ENCODE measurements at places on chromosomes 1 and 21.
A peak's percentile ranks its signal among the peaks of the same experiment; 100 is the strongest.

DNA sequence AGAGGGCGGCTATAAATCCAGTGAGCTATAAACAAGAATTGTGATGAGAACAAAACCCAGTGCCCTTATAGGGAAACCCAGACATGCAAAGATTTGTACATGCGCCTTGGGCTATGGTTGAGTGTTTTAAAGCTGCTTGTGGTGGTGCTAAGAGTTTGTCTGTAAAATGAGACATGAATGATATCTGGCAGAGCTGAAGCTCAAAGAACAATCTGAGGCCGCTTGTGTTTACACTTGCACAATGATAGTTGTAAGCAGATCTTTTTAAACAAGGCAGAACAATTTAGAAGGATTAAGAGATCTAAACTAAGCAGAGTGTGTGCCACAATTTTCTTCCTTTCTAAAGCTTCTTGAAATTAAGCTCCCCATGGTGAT is 80.4 kb upstream of the ADAMTS5 start:
- no peak for DNase-seq

DNA sequence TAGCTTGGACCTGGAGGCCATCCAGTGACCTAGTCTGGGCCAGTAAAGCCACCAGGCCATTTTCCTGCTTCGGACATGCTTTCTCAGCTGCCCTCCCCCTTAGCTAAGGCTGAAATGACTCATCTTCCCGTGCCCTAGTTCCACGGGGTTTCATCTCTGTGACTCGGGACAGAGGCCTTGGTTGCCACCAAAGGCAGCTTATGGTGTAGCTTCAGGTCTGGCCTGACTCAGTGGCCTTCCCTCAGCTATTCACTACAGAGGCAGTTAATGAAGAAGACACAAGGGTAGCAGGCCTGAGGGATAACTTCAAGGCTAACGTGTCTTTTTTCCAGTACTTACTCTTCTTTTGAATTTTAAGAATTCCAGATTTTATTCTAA is 82.4 kb downstream of the PBX1 start:
- no peak for DNase-seq

DNA sequence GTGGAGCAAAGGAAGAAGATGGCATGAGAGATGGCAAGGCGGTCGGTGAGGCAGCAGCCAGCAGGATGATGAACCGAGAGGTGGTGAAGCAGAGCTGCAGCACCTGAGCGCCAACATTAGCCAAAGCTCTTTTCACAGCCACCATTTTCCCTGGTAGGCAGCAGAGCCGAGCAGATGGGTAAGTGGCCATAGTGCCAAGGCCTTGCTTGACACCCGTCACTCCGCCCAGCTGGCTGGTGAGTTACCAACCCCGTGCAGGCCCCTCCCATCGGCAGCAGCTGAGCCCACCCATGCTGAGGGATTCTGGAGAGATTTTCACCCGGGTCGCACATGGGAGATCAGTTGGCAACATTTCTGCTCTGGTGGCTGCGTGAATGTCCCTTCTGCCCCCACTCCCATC is 647.7 kb downstream of the PTPRU start:
- DNase-seq = no peak

GRCh38 chr21:42708107-42708506 is 54.7 kb downstream of the PDE9A start:
- DNase-seq = no peak

DNA sequence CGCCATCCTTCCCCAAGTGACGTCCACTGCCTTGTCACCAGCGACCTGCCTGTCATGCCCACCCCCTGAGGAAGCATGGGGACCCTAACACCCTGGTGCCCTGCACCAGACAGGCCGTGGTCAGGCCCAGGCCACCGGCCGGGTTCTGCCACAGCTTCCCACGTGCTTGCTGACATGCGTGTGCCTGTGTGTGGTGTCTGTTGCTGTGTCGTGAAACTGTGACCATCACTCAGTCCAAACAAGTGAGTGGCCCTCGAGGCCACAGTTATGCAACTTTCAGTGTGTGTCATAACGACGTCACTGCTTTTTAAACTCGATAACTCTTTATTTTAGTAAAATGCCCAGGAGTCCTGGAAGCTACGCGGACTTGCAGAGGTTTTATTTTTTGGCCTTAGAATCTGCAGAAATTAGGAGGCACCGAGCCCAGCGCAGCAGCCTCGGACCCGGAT is 8.5 kb upstream of the CTRC start:
- peak; percentile 23 for DNase-seq

GRCh38 chr1:25640646-25641328 is 24.2 kb downstream of the MAN1C1 start:
- no peak for DNase-seq

DNA sequence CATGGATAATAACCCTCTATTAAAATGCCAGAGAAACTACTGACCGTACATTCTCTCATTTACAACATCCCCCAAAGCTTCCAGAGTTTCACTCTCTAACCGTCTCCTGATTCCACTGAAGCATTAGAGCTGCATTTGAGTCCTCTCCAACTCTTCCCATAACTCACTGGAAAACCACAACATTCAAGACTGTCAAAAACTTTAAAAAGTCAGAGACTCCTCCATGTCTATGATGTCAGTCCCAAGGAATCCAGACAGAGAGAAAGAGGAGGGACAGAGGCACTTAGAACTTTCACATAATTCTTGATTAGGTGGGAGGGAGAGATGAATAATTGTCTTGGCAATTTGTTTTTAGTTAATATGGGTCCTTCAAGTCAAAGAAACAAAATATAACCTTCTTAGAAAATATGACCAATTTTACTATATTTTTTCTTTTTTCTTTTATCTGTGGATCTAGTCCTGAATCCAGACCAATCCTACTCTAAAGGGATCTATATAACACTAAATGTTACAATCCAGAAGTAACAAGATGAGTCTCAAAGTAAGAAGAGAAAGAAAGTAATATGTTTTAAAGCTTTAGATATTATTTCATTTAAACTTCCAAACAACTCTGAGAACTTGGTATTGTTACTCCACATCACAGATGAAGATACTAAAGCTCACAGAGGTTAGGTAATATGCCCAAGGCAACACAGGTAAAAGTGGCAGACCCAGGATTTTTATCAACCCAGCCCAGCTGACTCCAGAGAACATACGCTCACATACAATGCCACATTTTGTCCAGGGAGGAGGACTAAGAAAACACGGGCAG is 23.8 kb downstream of the OTUD7B start:
- no peak for DNase-seq

DNA sequence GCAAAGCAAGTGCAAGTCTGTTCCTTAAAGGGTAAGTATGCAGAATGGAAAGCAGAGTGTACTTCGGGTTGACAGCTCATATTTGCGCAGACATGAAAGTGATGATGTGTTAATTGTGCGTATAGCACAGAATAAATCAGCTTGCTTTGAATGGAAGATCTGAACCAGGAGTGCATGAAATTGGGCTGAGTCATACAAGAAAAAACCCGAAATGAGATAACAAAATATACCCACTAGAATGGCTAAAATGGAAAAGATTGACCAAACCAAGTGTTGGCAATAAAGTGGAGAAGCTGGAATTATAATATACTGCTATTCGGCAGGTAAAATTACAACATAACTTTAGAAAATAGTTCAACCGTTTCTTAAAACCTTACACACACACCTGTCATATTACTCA is 28.5 kb downstream of the CR1L start:
- no peak for DNase-seq

DNA sequence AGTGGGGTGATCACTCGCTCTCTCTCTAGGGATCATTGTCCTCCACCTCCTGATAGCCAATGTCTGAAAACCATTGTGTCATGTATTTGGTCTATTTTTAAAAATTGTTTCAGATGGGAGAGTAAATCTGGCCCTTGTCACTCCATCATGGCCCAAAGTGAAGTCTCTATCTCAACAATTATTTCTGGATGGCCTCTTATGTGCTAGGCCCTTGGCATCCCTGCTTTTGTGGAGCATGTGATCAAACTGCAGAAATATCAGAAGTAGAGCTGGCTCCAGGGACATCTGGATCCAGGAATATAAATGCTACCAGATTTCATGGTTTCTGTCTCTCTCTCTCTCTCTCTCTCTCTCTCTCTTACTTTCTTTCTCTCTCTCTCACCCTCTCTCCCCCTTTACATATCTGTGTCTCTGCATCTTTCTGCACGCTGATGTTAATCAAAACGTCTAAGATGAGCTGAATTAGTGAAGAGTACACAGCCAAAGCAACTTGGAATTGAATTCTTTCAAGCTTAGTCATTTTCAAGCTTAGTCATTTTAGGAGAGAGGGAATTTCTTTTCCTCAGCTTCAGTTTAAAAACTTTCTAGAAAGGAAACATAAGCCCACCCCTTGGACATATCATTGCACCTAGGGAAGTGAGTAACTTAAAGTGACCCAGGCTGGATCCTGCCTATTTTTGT is 47.4 kb upstream of the DOCK7 start:
- DNase-seq = no peak

- DNase-seq = peak; percentile 63
Observed at GRCh38 chr1:48916130-48917069, 139.7 kb upstream of the BEND5 start.

- DNase-seq = no peak
Observed at GRCh38 chr1:92446546-92446945, 40.2 kb downstream of the GFI1 start.

GRCh38 chr1:214248311-214249085 is 32.5 kb upstream of the SMYD2 start:
- no peak for DNase-seq

GRCh38 chr1:87274851-87275250 is 53.8 kb upstream of the LMO4 start:
- DNase-seq = no peak

GRCh38 chr1:201128476-201128875 is 1.5 kb upstream of the ASCL5 start:
- no peak for DNase-seq

DNA sequence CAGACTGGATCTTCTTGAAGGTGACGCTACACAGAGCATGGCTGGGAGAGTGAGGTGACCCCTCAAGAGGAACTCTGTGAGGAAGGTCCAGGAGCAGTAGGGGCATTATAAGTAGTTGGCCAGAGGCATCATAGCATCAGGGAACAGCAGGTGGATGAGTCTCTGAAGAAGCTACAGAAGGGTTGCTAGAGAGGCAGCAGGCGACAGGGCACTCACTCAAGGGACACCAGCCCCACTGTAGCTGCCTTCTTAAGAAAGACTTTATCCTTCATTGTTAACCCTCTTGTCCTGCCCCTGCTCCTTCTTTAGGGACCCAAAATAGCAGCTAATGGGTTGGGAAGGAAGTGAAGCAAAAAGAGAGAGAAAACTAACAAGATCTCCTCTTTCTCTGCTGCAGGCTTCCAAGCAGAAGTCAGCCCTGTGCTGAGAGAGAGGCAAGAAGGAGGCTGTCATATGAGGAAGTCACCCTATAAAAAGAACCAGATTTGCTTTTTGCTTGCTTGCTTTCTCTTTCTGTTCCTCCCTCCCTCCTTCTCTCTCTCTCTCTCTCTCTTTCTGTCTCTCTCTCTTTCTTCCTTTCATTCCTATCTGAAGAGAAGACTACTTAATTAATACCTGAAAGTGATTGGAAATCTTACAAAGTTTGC is 7.7 kb upstream of the CD5L start:
- no peak for DNase-seq

DNA sequence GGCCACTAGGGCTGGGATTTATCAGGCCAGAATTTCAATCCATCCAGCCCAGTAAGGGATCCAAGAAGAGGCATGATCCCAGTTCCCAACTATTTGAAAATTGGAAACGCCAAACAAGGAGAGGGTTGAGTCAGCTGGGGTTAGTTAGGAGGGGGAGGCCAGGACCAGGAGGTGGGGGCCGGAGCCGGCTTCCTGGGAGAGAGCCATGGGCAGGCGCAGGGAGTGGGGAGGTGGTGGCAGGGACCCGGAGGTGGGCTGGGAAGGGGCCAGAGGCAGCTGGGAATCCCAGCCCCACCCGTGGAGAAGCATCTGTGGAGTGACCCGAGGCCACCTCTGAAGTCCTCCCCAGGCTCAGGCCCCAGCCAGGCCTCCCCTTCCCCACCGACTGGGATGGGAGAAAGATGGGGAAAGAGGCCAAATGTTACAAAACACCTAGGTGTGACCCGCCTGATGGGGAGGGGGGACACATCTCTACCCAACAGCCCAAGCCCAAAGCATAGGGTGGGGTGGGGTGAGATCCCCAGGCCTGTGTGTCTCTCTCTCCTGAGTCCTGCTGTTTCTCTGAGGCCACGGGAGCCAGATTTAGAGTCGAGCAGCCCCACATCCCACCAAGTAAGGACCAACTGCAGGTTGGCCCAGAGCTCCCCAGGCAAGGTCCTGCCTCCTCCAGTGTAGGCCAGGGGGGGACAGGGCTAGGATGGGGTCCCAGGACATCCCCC is 10.1 kb downstream of the HSPG2 start:
- no peak for DNase-seq

GRCh38 chr1:229759037-229759435 is 133.0 kb downstream of the URB2 start:
- DNase-seq = no peak

DNA sequence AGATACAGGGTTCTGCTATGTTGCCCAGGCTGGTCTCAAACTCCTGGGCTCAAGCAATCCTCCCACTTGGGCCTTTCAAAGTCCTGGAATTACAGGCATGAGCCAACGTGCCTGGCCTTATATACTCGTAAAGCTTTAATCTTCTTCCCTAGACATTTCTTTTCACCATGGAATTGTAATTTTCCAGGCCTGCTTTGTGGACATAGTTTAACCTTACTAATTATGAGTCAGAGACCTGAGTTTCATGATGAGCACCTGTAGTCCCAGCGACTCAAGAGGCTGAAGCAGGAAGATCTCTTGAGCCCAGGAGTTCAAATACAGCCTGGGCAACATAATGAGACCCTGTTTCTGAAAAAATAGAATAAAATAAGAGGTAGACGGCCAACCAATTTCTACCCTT is 12.3 kb downstream of the PATJ start:
- no peak for DNase-seq

DNA sequence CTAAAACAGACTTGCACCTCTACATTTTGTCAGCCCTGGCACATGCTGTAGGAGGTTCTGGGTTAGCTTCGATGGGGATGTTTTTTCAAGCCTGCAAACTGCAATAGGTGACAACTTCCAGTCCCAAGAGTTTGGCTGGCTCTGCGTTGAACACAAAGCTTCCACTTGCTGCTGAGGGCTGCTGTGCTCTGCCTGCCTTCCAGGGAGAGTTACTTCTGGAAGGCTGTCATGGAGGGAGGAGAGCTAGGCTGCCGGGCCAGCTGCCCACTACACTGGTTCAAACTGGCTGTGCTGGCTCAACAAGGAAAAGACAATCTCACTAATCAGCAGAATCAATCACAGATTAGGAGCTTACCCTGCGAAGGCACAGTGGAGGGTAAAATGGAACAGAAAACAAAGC is 46.7 kb upstream of the PPP2R5A start:
- no peak for DNase-seq

GRCh38 chr1:201614262-201615015 is 75.5 kb downstream of the NAV1 start:
- DNase-seq = no peak

Data from SK-N-SH (cell line).